ENCODE measurements at places on chromosomes 16 and 17.

- no peak for DNase-seq
Measured at GRCh38 chr17:57808882-57809281, 41.0 kb downstream of the MRPS23 start.

DNA sequence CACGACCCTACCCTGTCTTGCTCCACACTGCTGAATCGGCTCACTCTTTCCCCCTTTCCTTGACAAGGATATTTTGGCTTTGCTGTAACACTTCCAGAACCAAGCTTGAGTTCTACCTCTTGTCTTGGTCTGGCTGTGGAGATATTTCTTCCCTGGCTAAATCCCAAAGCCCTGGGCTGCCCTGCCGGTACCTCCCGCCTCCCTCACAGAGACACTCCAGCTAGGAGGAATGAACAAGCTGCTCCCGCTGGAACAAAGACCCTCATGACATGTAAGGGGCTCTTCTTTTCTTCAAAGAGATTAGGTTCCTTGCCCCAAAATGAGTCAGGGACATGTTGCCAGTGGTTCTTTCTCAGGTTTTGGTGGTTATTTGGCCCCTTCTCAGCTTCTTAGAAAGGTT, 10.8 kb downstream of the INPP5K start:
- no peak for DNase-seq

GRCh38 chr17:77441940-77442339, 301.2 kb downstream of the SEC14L1 start:
- DNase-seq: no peak

DNA sequence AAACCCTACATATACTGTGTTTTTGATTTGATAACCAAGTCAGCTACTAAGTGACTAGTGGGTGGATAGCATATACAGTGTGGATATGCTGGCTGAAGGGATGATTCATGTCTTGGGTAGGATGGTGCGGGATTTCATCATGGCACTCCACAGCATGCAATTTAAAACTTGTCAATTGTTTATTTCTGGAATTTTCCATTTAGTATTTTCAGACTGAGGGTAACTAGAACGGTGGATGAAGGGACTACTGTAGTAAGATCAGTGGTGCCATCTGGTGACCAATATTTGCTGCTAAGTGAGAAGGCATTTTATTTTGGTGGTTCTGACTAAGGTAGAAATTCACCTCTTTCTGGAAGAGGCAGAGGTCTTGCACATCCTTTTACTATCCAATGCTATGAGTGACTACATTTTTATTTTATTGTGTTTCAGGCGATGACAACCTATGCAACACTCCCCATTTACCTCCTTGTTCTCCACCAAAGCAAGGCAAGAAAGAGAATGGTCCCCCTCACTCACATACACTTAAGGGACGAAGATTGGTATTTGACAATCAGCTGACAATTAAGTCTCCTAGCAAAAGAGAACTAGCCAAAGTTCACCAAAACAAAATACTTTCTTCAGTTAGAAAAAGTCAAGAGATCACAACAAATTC, 3.1 kb downstream of the CDC6 start:
- DNase-seq: no peak
